ENCODE measurements at places on chromosomes 5 and 9. TPM values are rescaled to one million over a fixed set of nuclear protein-coding genes. Genes with fewer than 3 reads are reported as not detected.
A peak's percentile ranks its signal among the peaks of the same experiment; 100 is the strongest.

DNA sequence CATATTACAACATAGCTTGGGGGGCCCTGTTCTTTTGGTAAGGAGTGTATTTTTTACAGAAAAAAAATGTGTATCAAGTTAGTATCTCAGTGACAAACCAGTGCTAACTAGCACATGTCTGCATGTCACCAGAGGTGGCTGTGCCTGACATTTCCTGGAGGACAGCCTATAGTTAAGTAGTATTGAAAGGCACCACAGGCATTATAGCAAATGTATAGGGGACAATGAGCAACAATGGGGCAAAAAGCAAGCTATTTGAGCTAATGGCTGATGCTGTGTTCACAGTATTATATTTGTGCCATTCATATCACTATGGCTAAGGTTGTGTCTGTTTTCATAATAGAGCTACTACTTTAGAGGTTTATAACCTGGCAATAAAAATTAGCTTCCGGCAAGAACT, 1644.0 kb downstream of the MAT2B start:
- DNase-seq: no peak

DNA sequence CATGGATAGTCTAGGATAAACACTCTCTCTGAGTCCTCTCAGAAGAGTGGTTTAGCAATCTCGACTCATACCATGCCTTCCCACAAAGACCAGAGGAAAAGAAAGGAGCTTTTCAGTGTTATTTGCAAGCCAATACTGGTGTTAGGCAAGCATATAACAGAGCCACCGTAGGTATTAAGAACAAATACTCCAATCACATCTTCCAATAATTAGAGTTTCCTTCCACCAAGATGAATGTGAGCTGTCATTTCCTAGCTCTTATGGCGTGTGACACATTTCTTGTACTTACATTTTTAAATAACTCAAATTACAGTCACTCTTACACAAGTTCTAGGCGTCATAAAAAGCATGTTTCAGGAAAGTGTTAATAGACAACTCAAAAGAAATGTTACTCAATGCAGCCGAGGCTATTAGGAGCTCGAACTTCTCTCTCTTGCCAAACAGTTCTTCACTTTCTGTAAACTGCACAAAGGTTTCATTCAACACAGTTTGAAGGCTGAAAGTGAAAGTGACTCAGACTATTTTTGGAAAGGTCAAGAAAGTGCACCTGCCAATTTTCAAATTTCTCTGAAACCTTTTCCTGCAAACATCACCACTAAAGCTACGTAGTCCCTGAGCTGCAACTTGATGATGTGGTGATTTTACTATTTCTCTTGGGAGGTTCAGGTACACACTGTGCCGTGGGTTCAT, 153.8 kb downstream of the AUH start:
- DNase-seq: peak; percentile 85

GRCh38 chr5:158821331-158821730, 278.4 kb downstream of the EBF1 start:
- DNase-seq: no peak

DNA sequence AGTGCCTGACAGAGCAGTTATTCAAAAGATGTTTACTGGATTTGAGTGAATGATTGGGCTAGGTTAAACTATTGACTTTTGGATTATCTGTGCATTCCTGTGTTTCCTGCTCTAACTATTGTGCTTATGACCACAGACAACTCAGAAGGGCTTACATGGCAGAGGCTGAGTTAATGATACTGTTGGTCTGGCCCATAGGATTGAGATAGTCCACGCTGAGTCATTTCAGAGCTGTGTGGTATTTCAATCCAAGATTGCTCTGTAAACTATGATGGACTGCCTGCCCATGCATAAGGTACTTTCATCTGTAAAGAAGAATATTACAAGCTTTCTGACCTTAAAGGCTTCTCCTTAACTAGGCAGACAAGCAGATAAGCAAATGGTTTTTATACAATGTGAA, 49.1 kb upstream of the SLIT3 start:
- DNase-seq: peak; percentile 90

DNA sequence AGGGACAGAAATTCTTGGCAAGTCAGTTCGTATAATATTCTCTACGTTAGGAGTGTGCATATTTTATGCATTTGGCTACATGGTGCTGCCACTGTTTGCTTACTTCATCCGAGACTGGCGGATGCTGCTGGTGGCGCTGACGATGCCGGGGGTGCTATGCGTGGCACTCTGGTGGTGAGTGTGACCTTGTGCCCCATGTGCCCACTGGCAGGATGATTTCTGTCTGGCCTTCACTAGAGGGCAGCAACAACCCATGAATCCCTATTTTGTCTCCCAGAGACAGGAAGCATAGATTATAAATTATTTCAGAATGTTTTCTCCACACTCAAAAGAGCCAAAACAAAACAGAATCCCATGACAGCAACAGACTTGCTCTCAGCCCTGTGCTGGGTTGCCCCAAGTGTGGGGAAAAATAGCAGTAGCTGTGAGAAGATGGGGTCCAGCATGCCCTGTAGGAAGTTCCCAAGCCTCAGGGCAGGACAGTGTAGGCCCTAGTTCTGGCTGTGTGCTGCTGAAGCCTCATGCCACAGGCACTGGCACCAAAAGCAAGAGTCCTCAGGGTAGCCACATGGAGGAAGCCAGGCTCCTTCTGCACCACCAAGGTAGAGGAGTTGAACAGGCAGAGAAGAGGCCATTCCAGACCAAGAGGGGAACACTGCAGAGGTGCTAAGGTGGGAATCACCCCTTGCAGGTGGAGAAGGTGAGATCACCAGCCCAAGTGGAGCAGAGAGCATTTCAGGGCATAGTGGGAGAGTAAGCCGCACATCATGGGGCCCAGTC, 16.0 kb downstream of the SLC22A5 start:
- peak; percentile 78 for DNase-seq

- DNase-seq: no peak
Measured at GRCh38 chr5:40106847-40107246, 572.9 kb upstream of the PTGER4 start.

DNA sequence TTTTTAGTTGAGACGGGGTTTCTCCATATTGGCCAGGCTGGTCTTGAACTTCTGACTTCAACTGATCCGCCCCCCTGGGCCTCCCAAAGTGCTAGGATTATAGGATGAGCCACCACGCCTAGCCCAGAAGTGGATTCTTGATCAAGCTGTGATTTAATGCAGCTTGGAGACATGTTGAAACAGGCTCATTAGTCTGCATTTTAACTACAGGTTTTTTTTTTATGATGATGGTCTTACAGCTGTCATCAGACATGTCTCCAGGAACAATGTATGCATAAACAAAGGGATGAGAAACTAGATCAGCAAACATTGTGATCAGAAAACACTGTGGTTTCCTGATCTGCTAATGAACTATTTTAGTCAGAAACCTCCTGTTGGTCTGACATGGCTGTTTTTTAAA, 30.0 kb upstream of the PLPP1 start:
- DNase-seq: no peak

Gene NIM1K
- total RNA-seq: 1.9 TPM

Gene CTNNAL1
- total RNA-seq: 106 TPM

Gene FRRS1L
- 0.18 TPM for total RNA-seq

Gene ARHGEF39
- 3.9 TPM for total RNA-seq

Gene GPRIN1
- 7.1 TPM for total RNA-seq

Gene PCDHGB7
- 22.1 TPM for total RNA-seq

Gene SPINK4
- total RNA-seq: not detected

Gene CDH12
- 0.09 TPM for total RNA-seq

All from fibroblast of the aortic adventitia (primary cell).